Hepatocyte (in vitro differentiated cells): ENCODE measurements at places on chromosomes 3 and 15. TPM values are rescaled to one million over a fixed set of nuclear protein-coding genes. Genes with fewer than 3 reads are reported as not detected.

Gene GPR62
- total RNA-seq, result not detected in 2 replicates

Gene CCNL1
- 300 and 338 TPM in 2 replicates for total RNA-seq

Gene AEN
- 25.0 TPM in 2 replicates for total RNA-seq

Gene WDR49
- total RNA-seq, result not detected in 2 replicates

Gene HRG
- total RNA-seq, result 1.7 and 3.8 TPM in 2 replicates

Gene DUOXA2
- total RNA-seq, result 13.8 and 24.6 TPM in 2 replicates

Gene ACTC1
- total RNA-seq, result 0.96 and 1.7 TPM in 2 replicates

Gene SMCO1
- not detected in 2 replicates for total RNA-seq

Gene KCNMB3
- 2.2 and 2.6 TPM in 2 replicates for total RNA-seq

Gene MESP2
- total RNA-seq, result 0.30 and 1.2 TPM in 2 replicates

Gene ARGFX
- total RNA-seq, result not detected in 2 replicates

Gene PIGZ
- 11.1 and 18.0 TPM in 2 replicates for total RNA-seq

Gene ZNF860
- total RNA-seq, result 0.80 and 2.2 TPM in 2 replicates

Gene SEMA5B
- 0.88 and 1.4 TPM in 2 replicates for total RNA-seq

- DNase-seq, result no peak
Measured at GRCh38 chr3:145952536-145952935, 208.4 kb downstream of the PLOD2 start.

- no peak for DNase-seq
Measured at GRCh38 chr15:45763170-45763869, 128.5 kb downstream of the SQOR start.

GRCh38 chr3:143286392-143287010 lies 166.9 kb downstream of the CHST2 start:
- DNase-seq, result no peak

- DNase-seq, result no peak
Measured at GRCh38 chr3:47910233-47910632, 106.0 kb downstream of the MAP4 start.

GRCh38 chr15:58777107-58777506 lies 6.0 kb downstream of the MINDY2 start:
- no peak for DNase-seq

DNA sequence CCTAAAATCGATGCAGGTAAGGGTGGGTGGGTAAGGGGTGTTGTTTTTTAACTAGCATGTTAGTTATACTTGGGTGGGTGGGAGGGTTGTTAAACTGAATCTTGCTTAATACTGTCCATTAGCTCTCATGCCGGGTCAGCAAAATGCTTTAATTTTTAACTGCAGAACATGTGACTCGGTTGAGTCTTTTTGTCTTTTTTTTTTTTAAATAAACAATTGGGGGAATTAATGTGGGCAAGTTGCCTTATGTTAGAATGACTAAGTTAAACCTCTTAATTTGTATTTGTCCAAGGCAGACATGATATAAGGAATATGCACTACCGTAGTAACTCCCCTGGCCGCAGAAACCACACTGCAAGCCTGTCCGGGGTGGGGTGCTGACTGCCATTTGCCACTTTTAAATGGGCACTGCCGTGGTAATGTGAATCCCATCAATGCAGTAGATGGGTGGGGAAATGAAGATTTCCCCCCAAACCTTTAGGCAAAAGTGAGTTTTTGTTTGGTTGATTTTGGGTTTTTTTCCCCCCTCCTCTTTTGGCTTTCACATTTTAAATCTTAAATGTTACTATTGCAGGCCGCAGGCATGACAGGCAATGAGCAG lies 54.3 kb upstream of the CCR4 start:
- no peak for DNase-seq

DNA sequence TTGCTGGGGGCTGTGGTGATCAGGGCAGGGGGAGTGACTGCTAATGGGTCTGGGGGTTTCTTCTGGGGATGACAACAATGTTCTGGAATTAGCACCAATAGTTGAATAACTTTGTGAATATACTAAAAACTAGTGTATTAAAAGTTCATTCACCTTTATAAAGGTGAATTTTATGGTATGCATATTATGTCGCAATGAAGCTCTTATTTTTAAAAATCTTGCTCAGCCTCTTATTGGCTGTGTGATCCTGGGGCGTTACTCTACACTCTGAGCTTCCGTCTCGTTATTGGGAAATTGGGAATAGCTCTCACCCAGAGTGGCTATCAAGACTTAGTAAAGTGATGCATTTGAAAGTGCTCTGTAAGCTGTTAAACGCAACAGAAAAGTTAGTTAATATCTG lies 105.3 kb downstream of the SEC22A start:
- no peak for DNase-seq

GRCh38 chr3:139940622-139941021 lies 5.6 kb downstream of the CLSTN2 start:
- peak; percentile 17 for DNase-seq

DNA sequence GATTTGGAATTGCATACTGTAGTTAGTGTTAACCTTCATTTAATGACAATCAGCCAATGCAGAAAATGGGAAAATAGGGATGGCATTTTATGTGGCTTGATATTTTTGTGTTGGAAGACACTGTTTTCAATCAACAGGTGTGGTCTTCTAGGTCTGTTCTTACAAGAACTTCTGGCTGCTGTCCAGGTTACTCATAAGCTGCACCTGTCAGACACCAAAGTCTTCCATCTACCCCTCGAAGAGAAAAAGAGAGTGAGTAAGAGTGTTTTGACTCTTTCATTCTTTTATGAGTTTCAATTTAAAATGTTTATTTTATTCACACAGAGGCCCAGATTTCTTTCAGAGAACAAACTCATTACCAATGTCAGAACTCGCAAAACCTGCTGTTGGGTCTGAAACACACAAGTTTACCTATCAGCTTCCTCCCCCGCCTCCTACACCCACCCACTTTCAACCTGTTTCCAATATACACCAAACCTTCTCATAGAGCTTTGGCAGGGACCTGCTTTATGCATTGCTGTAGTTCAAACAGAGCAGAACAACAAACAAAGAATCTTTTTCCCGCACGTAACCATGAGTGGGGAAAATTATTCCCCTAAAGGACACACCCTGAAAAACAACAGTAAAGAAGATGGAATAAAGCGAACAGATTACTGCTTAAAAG lies 767.7 kb upstream of the ALCAM start:
- DNase-seq, result peak; percentile 8

- peak; percentile 81 for DNase-seq
Measured at GRCh38 chr3:167032267-167032876, 347.7 kb downstream of the ZBBX start.

DNA sequence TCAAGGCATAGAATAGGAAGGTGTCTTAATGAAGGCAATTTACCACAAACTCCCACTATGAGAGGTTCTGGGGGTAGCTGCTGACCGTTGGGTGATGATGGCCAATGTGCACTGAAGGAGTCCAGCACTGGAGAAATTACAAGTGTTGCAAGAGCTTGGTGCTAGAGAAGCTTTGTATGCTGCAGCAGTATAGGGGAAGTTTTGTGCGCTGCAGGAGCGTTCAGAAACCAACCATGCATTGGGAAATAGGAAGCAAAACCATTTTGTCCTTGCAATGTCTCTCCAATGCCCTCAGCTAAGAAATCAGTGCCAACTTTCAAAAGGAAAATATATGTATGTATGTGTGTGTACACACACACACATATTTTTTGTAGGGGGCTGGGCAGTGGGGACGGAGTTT lies 441.6 kb upstream of the NAALADL2 start:
- no peak for DNase-seq

- peak; percentile 95 for DNase-seq
Measured at GRCh38 chr15:89383365-89384175, 48.9 kb upstream of the POLG start.

DNA sequence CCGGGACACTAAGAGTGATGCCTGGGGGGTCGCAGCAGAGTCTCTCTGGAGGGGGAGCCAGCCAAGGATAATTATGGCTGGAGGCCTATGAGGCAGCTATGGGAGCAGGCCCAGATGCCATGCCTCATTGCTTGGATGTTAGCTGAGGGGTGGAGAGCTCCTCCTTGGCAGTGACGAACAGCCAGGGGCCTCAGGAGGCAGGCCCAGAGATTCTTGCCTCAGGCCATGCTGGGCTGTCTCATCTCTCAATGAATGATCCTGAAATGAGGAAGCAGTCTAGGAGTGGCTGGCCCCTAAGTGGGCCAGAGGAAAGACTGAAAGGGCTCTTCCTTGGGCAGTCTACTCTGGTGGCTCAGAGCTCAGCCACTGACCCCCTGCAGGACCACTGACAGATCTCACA lies 21.3 kb downstream of the KIF9 start:
- no peak for DNase-seq

- no peak for DNase-seq
Measured at GRCh38 chr3:131474115-131474514, 28.7 kb downstream of the MRPL3 start.

DNA sequence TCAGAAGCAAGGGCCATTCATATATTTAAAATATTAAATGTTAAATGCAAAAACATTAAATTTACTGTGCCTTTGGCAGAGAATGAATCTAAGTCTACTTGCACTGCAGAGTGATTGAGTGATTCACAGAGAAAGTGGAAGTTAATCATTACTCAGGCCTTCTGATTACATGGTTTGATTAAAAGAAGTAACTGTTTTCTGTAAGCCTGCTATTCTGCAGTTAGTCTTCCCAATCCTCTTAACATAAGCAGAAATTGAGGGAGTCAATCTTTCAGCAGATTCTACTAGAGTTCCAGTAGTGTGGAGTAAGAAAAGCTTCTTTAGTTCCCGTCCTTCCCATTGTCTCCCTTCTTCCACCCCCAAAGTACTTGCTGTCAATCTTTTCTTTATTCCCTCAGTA lies 1.5 kb downstream of the NLGN1 start:
- no peak for DNase-seq

GRCh38 chr3:123842711-123843110 lies 41.4 kb downstream of the MYLK start:
- no peak for DNase-seq

- DNase-seq, result no peak
Measured at GRCh38 chr3:139281096-139281495, 62.7 kb upstream of the MRPS22 start.

- peak; percentile 62 for DNase-seq
Measured at GRCh38 chr3:58386626-58387365, 46.8 kb downstream of the PDHB start.

GRCh38 chr15:48966595-48967301 lies 3.0 kb upstream of the SHC4 start:
- DNase-seq, result no peak

GRCh38 chr3:176341963-176342362 lies 855.3 kb downstream of the TBL1XR1 start:
- no peak for DNase-seq

DNA sequence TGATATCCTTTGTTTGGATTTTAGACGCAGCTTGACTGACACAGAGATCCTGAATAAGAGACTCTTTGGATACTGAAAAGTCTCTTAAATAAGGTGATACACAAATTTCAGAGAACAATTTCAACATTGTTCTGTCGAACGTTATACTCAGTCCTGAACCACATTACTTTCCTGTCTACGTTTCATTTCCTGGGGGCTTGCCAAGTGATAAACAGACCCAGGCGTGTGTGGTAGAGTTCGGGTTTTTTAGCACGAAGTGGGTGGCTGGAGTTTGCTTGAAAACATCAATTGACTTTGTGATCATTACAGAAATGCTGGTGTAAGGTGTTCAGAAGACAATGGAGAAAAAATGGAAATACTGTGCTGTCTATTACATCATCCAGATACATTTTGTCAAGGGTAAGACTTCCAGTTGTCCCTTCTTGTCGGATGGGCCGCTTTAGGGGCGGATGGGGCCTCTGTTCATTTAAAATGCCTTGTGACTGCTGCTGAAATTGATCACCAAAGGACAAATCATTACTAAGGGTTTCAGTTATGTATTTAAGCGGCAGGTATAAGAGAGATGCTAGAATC lies at the start of gene CD96:
CD96 (plus strand) TSS at position 287 of the 573 bp plus-strand sequence; CDS start at position 339, 52 bp downstream.
- DNase-seq, result no peak

GRCh38 chr3:72130565-72130964 lies 345.6 kb upstream of the PROK2 start:
- DNase-seq, result no peak

GRCh38 chr3:115790759-115791158 lies 167.4 kb downstream of the GAP43 start:
- DNase-seq, result peak; percentile 79

DNA sequence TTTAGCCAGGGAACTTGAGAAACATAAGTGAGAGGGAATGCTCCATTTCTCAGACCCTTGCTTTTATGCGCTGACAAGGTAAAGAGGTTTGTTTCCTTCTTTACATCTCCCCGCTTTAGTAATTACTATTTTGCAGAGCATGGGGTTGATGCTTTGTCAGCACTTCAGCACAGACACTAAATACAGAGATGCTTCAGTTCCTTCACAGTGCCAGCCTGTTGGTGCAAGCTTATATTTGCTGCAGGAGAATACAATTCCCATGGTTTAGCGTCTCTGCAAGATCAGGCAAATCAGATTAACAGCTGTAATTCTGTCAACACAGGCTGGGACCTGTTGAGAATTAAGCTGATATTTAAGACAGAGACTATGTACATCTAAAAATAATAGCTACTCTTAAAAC lies 2.9 kb downstream of the FMN1 start:
- DNase-seq, result no peak

DNA sequence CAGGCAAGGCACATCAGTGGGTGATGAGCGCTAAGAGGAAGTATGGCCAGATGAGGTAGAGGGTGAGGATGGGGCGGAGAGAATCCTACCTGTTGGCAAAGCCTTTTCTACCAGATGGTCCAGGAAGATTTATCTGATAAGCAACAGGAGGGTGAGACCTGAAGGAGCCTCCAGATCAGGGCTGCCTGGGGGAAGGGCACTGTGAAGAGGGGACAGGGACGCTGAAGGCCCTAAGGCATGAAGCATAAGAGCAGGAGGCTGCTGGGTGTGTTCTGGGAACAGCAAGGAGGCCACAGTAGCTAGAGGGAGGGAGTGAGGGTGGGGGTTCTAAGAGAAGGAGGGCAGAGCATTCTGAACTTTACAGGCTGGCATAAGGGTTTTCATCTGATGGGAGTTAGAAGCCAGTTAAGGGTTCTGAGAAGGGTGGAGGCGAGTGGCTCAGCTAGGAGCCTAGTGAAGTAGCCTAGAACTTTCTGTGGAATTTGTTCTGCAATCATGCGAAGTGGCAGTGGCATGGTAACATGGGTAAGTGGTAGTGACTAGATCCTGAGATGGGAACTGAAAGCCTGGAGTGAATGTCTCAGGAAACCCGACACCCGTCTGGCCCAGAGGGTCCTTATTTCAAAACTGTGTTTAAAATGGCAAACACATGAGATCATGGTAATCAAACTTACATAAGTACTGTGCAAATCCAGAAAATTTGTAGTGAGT lies 29.9 kb downstream of the CGNL1 start:
- DNase-seq, result no peak

DNA sequence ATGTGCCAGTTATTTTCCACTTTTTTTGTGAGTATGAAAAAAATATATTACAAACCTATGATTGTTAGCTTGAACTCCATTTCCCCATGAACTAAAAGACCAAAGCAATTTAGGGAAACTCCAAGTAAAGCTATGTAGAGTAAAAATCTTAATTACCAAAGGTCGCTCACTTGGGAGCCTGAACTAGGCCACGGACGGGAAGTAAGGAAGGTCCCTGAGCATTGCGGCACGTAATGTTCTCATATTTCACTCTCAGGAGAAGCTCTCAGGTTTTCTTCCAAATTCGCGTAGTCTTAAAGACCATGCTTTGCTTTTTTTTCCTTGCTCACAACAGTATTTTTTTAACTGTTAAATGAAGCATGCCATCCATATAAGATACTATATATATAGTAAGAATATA lies 215.3 kb upstream of the RARB start:
- DNase-seq, result no peak

- DNase-seq, result no peak
Measured at GRCh38 chr15:81023483-81024264, 23.0 kb downstream of the TLNRD1 start.

- peak; percentile 56 for DNase-seq
Measured at GRCh38 chr15:82540984-82541431, 751 bp upstream of the RPS17 start.

- DNase-seq, result no peak
Measured at GRCh38 chr3:33385423-33385822, 54.8 kb downstream of the UBP1 start.
